Stimulated activated CD8-positive, alpha-beta memory T cell treated with anti-CD3 and anti-CD28 coated beads, Interleukin-4, amount 100 ng/mL, for 48 hours (primary cell): ENCODE measurements at places on chromosomes 4 and X.

DNA sequence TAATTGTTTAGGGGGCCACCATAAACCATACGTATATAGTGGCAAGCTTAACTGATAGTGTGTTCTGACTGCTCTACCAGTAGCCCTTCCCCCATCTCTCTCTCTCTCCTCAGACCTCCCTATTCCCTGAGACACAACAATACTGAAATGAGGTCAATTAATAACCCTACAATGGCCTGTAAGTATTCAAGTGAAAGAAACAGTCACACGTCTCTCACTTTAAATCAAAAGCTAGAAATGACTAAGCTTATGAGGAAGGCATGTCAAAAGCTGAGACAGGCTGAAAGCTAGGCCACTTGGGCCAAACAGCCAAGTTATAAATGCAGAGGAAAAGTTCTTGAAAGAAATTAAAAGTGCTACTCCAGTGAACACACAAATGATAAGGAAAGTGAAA lies 78.0 kb downstream of the PRDM5 start:
- no peak for DNase-seq

- DNase-seq = no peak
These were observed 108.3 kb upstream of the INPP4B start for GRCh38 chr4:142954415-142954814.

DNA sequence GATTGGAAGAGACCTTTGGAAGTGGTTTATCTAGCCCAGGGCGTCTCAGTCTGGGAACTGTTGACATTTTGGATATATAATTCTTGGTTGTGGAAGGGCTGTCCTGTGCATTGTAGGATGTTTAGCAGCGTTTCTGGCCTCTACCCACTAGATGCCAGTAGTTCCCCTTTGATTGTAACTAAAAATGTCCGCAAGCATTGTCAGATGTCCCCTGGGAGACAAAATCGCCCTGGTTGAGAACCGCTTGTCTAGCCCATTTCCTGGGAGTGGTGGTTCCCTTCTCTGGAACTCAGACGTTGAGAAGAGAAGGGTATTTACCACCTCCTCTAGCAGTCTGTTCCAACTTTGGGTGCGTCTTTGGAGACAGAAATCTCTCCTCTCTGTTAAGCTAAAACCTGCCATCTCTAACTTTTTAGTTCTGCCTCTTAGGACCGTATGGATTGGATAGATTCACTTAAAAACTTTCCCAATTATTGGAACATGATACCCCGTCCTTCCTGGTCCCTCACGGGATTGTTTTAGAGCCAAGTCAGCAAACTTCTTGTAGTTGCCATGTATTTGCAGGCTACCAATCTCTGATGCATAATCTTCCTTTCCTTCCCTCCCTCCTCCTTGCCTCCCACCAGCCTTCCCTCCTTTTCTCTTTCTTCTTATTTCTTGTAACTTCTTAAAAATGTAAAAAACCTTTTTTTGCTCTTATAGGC lies 13.9 kb downstream of the TMEM165 start:
- no peak for DNase-seq

DNA sequence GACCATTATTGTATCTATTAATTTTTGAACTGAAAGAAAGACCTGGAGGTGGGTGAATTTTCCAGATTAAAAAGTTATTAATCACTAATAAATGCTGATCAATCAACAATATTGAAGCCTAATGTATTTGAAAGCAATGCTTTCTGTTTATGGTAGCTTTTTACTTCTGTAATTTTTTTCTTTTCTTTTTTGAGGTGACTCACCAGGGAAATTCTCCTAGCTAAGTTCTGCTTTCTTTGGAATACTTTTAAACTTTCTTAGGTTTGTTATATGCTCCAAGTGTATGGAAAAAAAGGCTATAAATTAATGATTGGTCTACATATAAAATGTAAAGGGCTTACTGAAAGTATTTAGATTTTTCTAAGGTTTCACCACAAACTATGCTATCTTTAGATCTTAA lies 94.2 kb downstream of the MBNL3 start:
- no peak for DNase-seq

GRCh38 chr4:73007526-73008100 lies 61.9 kb downstream of the COX18 start:
- no peak for DNase-seq

GRCh38 chr4:81740487-81740886 lies 268.8 kb upstream of the RASGEF1B start:
- no peak for DNase-seq

DNA sequence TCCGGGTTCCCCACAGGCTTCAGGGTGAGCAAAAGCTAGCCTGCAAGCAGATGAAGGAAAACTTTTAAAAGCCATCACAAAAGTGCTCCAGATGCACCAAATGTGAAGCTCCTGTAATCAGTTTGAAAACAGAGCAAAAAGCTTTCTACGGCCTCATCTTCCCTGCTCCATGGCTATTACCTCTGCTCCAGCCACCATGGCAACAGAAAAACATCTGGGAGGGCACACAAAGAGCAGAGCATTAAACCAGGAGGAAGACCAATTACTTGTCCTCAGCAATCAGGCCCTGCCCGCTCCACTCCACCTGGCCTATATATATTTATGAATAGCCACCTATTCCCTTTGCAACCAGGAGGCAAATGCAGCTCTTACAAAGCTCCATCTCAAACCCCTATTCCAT lies 33.6 kb downstream of the TMEM154 start:
- DNase-seq = no peak

- DNase-seq = no peak
These were observed 334.5 kb downstream of the GASK1B start for GRCh38 chr4:157838366-157838765.

DNA sequence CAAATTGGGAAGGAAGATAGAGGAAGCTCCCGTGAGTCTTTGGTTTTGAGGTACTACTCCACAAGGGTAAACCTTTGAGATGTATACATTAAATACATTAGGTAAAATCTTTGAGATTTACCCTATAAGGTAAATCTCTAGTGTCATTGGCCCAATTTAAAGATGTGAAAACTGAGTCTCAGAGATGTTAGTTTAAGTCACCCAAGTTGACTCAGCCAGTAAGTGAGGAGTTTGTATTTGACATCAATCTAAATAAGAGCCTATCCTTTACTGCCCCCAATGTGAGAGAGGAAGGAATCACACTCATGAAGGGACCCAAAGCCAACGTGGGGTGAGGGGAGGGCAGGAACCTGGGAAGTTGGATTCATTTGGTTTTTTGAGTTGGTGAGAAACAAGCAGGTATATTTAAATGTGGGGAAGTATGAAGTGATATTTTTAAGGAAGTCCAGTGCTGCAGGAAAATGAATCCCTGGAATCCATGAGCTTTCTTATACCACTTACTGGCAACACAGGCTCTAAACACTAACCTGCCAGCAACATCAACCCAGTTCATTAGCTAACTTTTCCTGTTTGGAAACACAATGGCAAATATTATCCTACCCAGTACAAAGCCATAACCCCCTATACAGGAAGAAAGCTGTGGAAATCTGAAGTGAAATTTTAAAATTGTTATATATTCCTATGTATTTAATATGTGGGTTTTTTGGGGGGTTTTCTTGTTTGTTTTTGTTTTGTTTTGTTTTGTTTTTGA lies 55.3 kb downstream of the PALLD start:
- DNase-seq = no peak

DNA sequence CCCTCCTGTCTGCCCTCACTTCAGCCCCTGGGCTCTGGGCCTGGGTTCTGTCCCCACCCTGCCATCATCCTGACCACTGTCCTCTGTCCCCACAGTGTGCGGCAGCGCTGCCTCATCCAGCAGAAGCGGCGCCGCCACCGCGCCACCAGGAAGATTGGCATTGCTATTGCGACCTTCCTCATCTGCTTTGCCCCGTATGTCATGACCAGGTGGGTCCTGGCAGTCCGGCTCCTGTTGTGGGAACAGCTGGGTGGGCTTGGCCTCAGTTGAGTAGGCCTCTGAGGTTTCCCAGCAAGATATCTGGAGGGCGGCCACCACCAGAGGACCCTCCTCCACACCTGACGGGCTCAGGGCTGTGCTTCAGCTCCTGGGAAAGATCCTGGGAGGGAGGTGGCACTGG lies 2.2 kb downstream of the GPR78 start:
- no peak for DNase-seq

- DNase-seq = no peak
These were observed 87.3 kb downstream of the CFAP299 start for GRCh38 chr4:80422727-80423404.

- no peak for DNase-seq
These were observed 156.6 kb upstream of the CASK start for GRCh38 chrX:42079968-42080367.

DNA sequence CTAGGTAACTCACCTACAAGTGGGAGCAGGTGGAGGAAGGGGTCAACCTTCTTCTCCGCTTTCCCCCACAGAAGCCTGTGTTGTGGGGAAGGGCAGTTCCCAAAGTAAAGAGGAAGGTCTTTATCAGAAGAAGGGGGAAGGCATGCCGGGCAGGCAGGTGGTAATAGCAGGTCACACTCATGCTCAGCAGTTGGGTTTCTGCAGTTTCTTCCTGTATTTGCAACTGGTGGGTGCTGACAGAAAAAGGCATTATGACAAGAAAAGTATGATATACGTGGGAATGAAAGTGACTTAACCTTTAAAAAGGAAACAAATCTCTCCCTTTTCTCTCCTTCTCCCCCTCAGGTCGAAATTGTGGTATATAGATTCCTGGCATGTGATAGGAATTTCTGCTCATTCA lies 3.7 kb downstream of the MTMR1 start:
- DNase-seq = no peak

DNA sequence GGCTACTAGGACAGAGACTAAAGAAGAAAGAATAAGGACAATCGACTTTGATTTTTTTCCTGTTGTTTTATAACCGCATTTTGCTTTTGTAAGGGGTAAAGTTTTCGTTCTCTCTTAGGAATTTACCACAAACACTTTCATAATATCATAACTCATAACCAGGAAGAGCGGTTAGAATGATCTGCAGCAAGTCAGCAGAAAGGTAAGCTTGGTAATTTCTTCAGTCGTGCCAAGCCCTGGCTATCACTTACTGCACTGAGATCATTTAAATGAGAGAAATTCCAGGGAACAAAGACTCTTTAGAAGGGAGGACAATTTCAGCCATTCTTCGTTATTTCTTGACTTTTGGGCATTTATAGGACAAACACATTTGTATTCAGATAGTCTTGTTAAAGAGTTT lies 258.1 kb downstream of the UNC5C start:
- no peak for DNase-seq

DNA sequence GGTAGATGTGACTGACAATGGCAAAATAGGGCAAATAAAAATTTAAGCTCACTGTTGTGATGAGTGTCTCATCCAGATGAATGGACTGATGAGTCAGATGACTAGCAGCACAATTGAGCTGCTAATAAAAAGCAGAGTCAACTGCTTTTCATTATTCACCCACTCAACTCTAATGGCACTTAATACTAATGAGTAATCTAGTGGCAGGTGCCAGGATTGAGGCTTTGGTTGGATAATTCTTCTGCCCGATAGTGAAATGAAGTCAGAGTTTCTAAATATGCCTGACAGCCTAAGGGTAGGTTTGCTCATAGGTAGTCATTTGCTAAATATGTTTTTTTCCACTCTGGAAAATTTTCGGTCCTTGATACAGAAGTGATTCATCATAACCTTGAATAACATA lies 10.4 kb downstream of the OGT start:
- no peak for DNase-seq

GRCh38 chrX:50514811-50515210 lies 44.2 kb upstream of the DGKK start:
- no peak for DNase-seq

- DNase-seq = no peak
These were observed 15.9 kb downstream of the USP46 start for GRCh38 chr4:52643190-52643589.

DNA sequence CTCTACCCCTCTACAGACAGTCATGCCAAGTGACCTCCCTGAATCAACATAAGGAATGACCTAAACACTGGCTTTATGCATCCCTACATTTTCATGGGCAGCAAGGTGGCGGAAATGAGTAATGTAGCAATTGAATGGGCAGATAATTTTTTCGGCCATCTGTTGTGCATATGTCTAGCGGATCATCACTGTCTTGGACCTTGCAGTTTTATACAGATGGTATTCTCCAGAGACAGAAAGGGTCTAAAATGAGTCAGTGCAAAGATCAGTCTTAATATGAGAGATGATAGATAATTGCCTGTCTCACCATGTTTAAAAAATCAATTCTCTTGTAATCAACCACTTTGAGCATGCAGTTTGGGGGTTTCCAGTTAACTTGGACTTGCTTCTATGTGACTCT lies 177.3 kb upstream of the DKK2 start:
- no peak for DNase-seq

DNA sequence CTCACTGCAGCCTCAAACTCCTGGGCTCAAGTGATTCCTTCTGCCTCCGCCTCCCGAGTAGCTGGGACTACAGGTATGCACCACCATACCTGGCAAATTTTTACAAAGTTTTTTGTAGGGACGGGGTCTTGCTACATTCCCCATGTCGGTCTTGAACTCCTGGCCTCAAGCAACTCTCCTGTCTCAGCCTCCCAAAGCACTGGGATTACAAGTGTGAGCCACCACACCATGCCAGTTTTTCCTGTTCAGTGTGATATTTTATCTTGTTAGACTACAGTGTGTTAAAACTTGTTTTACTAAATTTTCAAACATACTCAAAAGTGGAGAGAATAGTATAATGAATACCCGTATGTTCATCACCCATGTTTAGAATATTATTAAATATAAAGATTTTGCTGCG lies 12.1 kb downstream of the HPRT1 start:
- DNase-seq = no peak

DNA sequence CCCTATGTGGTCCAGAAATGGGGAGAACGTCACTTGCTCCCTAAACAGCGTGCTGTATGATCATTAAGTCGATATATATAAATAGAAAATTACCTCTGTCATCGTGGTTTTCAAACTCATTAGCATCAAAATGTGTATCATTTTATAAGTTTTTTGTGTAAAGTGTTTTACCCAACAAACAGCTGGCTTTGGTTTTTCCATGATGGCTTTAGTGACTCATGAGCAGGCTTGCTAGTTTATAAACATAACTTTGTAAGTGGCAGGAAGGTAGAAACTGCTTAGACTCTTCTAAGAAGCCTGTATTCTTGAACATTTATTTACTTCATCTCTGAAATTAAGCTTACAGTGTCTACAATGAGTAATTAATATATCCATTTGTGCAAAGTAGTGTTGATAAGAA lies 108.4 kb upstream of the DIPK2B start:
- DNase-seq = no peak

DNA sequence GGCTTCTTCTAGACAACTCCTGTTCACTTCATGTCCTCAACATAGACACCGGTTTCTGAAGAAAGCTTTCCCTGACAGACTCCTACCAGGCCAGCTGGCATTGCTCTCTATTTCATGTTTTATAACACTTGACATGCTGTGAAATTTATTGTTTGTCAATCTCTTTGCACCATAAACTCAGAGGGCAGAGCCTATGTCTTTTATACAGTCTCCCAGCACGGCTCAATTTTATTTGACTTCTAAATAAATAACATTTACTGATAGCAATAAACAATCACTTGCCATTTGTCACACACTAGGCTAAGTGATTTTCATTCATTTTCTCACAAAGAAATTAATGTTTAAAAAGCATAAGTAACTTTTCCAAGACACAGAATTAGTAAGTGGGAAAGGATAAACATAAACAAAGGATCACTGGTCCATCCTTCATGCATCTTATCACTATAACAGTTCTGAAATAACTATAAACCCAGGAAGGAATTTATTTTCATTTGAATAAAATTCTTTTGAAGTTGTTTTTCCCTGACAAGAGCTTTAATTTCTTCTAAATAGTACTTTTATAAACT lies 577.6 kb downstream of the TECRL start:
- DNase-seq = no peak
